ENCODE measurements at places on chromosomes 12 and 14.

DNA sequence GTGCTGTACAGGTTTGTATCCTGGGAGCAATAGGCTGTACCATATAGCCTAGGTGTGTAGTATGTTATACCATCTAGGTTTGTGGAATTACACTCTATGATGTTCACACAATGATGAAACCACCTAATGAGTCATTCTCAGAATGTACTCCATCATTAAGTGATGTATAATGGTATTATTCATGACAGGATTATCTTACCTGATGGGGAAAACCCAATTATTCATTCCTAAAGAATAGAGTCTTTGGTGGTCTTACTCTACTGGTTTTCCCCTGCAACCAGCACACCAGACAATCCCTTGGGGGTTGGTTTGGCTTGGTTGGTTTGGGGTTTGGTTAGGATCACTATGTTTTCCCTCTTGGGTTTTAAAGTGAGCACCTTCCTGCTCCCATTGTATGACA lies 12.6 kb upstream of the OR10P1 start:
- peak; percentile 20 for DNase-seq

DNA sequence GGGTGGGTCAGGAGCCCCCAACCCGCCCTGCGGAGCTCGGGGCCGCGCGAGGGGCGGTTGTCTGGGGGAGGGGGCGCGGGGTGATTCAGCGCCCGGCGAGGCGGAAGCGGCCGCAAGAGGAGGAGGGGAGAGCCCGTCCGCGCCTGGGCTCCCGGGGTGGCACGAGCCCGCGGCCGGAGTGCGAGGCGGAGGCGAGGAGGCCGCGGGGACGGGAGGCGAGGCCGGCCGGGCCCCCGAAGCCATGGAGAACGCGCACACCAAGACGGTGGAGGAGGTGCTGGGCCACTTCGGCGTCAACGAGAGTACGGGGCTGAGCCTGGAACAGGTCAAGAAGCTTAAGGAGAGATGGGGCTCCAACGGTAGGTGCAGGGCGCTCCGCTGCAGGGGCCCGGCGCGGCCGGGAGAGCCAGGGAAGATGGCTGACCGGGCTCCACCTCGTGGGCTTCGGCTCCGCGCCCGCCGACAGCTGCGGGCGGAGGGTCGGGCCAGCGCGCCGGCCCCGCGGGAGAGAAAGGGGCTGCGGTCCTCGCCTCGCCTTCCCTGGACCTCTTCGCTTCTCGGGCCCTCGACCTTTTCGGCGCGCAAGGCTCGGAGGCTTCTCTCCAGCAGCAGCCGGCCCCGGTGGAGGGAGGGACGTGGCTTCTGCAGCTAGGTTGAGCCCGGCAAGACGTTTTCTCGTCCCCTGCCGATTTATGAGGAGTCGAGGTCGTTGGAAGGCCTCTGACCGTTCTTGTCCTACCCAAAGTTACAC lies 677 bp downstream of the ATP2A2 start:
- peak; percentile 84 for DNase-seq

DNA sequence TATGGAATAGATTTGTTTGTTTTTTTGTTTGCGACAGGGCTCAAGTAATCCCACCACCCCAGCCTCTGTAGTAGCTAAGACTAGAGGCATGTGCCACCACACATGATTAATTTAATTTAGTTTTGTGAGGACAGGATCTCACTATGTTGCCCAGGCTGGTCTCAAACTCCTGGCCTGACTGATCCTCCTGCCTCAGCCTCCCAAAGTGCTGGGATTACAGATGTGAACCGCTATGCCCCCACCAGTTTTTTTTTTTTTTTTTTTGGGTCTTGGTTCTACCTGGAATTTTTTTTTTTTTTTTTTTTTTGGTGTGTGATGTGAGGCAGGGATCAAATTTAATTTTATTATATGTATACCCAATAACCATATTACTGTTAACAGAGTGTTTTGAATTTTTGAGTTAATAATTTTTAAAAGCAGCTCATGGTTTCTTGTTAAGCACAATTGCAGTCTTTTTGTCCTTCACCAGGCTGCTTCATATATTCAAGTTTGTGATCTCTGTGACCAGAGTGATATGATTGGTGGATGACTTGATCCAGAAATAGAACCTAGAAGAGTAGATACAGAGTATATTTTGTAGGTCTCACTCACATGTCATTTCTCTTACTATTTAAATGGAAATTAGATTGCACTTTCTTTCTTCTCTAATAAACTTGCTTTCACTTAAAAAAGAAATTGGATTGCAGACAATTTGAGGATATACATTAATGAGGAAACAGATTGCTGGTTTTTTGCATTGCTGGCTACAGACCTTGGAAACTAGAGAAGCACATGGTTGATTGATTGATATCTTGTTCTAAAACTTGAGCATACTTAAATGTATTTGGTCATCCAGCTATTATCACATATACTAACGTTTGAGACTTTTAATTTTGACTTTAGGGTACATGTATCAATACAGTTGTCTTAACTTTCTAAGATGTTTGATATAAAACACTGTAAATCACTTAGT lies 13.2 kb downstream of the ADIPOR2 start:
- no peak for DNase-seq

DNA sequence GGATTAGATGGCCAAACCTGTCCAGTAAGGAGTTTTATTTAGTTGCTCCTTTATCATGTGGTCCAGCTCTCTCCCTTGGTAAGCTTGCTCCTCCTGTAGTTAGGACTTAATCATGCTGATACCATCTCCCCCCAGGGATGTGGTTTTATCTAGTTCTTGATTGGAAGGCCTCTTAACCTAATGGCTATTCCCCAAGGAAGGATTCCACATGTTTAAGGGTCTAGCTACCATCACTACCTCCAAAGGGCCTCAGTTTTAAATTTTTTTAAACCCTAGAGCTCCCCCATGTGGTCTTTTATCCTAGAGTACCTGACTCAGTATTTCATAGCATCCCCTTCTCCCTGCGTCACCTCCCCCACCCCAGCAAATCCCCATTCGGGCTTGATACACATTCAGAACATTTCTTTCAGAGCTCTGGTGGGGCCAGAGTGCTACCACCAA lies 22.5 kb downstream of the MAP3K12 start:
- no peak for DNase-seq

- no peak for DNase-seq
Observed at GRCh38 chr12:13404631-13405473, 208.3 kb downstream of the EMP1 start.

DNA sequence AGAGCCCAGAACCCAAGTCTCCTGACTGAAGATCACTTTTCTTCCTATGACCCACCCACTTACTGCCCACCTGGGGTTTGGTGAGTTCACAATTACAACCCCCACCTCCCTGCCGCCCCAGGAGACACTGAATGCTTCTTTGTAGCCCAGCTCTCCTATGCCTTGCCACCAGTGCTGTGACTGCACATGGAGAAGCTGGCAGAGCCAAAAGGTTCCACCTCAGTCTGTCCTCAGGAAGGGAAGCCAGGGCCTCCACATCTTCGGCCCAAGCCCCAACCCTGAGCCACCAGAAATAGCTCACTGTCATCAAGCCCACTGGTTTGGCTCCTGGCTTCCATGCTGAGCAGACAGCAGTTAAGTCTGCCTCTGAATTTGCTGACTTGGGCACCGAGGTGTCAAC lies 25.6 kb downstream of the OTUB2 start:
- no peak for DNase-seq

GRCh38 chr14:34931206-34931605 lies 51.6 kb upstream of the SRP54 start:
- no peak for DNase-seq

DNA sequence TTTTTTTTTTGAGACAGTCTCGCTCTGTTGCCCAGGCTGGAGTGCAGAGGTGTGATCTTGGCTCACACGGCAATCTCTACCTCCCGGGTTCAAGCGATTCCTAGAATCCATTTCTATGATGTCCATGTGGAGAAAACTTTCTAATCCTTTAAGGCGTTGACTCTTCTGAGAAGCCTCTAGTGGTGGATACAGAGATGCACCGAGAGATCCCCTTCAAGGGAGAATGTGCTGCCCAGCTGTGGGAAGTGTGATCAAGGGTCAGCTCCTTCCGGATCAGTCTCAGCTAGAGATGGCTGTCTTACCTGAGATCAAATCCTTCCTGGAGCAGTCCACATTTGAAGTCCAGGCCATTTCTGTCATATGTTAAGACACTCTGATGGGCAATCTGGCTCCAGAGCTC lies 92.7 kb upstream of the HECTD1 start:
- no peak for DNase-seq

DNA sequence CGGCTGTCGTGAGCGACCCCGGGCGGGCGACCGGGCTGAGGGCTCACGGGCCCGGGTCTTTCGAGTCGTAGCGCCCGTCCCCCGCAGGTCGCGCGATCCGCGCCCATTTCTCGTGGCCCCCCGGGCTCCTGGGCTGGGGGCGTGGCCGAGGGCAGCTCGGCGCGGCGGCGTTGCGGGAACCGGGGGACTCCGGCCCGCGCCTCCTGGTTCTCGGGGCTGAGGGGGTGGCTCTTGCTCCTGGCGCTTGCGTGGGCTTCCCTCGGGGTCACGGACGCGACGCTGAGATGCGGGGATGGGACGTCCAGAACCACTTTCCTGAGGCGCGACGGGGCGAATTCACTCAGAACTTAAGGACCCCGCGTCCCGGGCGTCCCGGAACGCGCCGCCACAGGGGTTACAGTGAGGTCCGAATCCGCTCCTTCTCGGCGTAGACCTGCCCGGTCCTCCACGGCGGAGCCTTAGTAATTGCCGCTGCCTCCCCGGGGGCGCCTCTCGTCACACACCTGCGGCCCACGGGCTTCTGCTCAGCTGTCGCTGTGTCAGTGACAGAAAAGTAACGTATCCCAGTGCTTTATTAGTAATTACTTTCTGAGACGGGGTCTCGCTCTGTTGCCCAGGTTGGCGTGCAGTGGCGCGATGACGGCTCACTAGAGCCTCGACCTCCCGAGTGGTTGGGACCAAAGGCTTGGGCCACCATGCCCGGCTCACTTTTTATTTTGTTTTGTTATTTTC lies 606 bp downstream of the EP400 start:
- DNase-seq: peak; percentile 56

DNA sequence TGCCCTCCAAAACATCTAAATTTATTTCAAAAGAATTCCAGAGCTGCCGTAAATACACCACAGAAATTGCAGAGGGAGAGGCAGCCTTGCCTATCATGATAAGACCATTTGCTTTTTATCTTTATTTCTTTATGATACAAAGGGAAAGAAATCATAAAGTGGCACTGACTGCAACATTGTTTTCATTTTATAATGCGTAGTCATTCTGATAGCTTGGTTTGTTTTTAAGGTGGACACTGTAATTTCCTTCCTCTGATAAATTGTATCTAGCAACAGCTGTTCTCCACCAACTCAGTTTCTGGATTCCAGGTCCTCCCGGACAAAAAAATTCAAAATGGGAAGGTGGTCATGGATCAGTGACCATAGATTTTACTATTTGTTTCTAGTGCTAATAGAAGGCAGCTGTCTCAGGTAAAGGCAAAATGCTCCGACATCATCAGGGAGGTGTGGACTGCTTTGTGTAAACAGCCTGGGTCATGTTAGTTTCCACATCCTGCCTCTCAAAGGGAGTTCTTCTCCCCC lies 623 bp upstream of the TSPAN8 start:
- DNase-seq: no peak

GRCh38 chr14:73022051-73022450 lies 4.9 kb downstream of the ZFYVE1 start:
- DNase-seq: no peak

- no peak for DNase-seq
Observed at GRCh38 chr12:12922191-12922616, 29.8 kb downstream of the GPRC5D start.

DNA sequence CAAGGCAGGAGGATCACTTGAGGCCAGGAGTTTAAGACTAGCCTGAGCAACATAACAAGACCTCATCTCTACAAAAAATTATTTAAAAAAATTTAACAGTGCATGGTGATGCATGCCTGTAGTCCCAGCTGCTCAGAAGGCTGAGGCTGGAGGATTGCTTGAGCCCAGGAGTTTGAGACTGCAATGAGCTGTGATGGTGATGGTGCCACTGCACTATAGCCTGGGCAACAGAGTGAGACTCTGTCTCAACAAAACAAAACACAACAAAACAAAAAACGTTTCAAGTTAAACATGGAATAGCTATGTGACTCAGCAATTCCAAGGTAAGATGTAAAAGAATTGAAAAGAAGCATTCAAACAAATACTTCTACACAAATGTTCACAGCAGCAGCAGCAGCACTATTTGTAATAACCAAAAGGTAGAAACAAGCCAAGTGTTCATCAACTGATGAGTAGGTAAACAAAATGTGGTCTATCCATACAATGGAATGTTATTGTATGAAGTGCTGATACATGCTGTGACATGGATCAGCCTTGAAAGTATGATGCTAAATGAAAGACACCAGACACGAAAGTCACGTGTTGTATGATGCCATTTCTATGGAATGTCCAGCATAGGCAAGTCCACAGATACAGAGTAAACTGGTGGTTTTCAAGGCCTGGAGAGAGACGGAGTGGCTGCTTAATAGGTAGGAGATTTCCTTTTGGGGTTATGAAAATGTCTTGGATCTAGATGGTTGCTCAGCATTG lies 31.4 kb downstream of the CFAP251 start:
- no peak for DNase-seq

- no peak for DNase-seq
Observed at GRCh38 chr12:94925729-94926128, 77.8 kb downstream of the NDUFA12 start.

- no peak for DNase-seq
Observed at GRCh38 chr14:22291406-22291805, 297.6 kb downstream of the DAD1 start.

- no peak for DNase-seq
Observed at GRCh38 chr12:52251367-52252051, 18.5 kb downstream of the KRT7 start.

- no peak for DNase-seq
Observed at GRCh38 chr14:54256156-54256555, 140.7 kb upstream of the CDKN3 start.

DNA sequence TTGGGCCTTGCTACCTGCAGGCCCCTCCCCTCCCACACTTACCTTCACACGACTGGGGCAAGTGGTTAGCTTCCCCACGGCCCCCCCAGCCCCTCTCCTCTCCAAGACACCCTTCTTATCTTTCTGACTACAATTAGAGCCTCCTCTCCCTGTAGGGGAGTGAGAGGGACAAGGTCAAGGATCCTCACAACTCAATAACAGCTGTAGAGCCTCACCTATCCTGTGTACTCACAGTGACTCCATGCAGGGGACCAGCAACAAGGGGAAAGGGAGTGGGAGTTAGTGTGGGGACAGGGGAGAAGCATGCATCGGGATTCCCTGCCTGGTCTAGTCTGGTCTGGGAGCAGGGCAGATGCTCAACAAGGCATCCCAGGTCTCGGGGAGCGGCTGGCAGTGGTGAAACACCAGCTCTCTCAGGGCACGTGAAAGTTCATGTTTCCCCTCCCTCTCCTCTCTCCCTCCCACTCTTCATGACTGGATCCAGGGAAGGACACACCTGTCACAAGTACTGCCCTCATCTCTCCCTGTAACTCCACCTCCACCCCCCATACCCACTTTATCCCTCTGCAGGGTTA lies 45.3 kb downstream of the SMUG1 start:
- DNase-seq: no peak

DNA sequence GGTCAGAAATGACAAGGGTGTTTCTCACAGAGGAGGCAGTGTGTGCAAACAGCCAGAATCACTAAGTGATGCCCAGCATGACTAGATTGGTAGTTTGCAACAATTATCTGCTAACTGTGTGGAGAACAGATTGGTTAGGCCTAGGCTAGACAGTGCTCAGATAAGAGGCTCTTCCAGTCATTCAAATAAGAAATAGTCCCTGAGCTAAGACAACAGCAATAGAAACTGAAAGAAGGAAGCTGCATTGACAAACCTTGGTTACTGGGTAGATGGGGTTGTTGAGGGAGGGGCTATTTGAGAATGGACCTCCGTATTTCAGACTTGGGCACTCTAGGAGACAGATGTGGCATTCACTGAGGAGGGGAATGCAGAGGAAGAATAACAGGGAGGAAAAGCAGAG lies 255.0 kb upstream of the NPAS3 start:
- DNase-seq: peak; percentile 13

GRCh38 chr12:96698521-96698920 lies 208.5 kb upstream of the NEDD1 start:
- no peak for DNase-seq

Measured in GM20000 (cell line).